ENCODE measurements at places on chromosomes 3 and 15.

GRCh38 chr15:66570842-66571478 lies 5.2 kb upstream of the LCTL start:
- no peak for DNase-seq

- no peak for DNase-seq
Measured at GRCh38 chr15:91704343-91704742, 149.2 kb upstream of the SLCO3A1 start.

GRCh38 chr3:39474126-39474515 lies 6.6 kb downstream of the MOBP start:
- DNase-seq = no peak

DNA sequence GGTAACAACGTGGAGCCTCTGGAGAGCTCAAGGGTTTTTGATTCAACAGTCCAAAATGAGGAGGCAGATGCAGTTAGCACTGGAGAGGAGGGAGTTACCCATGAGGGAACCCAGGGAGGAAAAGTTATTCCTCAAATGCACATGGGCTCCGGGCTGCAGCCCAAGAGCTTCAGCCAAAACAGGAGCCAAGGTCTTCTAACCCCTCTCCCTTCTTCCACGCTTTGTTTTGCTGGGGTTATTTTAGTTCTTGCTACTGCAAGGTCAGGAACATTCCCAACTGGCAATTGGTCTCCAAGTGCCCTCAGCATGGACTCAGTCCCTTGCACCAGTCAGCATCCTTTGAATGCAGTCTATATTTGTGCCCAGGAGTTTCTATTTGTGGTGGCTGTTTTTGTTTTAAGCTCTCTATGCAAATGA lies 90.0 kb downstream of the TGFBR2 start:
- no peak for DNase-seq

DNA sequence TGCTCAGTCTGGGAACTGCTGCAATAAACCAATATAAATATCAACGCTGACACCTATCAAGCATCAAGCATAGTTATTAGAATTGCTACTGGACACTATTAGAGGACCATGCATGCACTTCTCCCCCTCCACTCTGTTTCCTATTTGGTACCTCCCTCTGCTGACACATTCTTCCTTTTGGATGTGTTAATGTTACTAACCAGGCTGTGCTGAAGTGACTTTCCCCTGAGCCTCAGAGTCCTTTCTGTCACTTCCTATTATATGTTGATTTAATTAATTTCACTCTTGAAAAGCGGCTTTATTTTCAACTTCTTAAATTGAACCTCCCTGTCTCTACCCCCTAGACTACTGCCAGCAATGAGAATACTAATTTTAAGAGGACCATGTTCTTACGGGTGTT lies 379.1 kb downstream of the MCTP2 start:
- DNase-seq = no peak

DNA sequence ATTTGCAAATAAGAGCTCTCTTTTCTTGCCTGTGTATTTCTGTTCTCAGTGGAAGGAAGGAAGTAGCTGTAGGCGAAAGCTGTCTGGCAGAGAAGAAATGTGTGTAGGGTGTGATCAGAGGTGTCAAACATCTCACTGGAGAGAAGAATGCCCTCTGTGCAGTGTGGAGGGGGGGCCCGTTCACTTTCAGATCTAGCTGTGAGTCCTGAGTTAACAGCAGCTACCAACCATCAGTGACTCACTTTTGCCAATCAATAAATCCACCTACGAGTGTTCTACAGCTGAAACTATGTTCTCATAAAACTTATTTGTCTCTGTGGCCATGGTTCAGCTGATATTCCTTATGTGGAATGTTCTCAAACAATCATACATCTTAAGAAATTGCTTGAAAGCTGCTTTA lies 103.7 kb downstream of the FRMD4B start:
- DNase-seq = no peak

DNA sequence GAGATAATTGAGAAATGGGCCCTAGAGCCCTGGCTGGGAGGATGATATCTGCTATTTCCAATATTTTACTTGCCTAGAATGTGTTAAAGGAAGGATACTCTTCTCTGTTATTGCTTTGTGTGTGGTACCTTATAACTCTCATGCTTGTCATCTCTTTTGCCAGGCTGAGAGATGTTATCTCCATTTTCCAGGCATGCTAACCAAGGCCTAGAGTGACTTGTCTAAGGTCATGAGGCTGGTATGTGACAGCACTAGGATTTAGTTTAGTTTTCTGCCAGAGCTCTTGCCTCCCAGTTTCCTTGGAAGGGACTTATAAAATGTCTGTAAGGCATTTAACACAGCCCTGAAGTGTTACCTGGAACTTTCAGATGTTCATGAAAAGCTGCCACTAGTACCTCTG lies 1.4 kb downstream of the CLK3 start:
- DNase-seq = no peak

DNA sequence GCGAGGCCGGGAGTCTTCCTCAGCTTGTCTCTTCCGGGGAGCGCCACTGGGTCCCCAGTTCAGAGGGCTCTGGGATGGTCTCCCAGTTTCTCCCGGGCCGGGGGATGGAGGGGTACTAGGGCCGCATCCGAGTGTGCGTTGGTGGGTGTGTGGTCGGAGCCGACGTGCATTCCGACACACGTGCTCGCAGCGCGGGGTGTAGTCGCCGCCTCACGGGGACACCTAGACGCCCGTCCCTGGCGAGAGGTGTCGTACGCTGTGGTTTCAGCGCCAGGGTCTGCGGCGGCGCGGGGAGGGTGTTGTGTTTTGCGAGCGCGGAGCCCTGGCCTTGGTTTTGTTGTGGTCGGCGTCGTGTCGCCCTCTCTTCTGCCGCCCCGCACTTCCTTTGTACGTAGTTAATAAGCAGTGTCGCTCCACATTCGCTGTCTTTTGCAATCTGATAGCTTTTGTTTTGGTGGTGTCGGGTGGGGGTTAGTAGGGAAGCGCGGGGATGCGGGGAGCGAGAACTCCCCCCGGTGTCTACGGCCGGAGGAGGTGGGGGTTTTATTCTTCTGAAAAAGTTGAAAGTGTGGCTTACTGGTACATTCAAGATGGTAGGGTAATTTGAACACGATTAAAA lies 2.2 kb downstream of the IGF1R start:
- peak; percentile 55 for DNase-seq

GRCh38 chr15:52855157-52855556 lies 65.0 kb upstream of the ONECUT1 start:
- DNase-seq = no peak

All from activated CD4-positive, CD25-positive, alpha-beta regulatory T cell treated with anti-CD3 and anti-CD28 coated beads, Interleukin-2, amount 50 U/mL, for 72 hours (primary cell).